ENCODE measurements at places on chromosomes 1 and 21.

DNA sequence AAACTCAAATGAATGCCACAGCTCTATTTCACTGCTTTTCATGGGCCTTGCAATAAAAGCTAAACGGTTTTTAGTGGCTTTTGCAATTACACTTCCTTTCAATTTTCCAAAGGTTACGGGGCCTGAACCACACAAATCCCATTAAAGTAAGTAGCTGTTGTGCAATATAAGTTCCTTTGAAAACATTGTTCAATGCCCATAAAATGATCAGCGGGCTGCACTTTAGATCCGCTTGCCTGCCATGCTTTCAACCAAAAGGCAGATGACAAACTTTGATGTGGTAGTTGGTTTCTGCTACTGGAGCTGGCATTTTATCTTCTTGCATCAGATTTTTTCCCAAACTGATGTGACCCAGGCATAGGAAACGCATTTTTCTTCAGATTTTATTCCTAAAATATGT lies 50.2 kb downstream of the PRRX1 start:
- no peak for DNase-seq

GRCh38 chr1:247119600-247120407 lies 15.6 kb upstream of the ZNF669 start:
- DNase-seq, result no peak

- no peak for DNase-seq
These were observed 1.1 kb upstream of the COL11A1 start for GRCh38 chr1:103109311-103109920.

DNA sequence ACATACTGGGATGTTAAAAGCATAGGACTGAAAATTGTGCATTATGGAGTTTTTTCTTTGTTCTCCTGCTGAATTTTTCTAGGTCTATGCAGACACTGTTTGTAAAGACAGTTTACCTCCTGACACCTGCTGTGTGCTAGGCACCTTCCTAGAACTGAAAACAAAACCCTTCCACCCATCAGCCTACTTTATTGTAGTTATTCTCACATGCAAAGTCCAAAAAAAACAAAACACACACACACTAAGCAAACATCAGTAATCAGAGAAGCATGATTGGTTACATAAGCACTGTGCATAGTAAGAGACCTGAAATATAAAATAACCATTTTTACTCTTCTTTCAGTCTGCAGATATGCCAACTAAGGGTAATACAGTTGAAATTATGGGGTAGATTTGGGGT lies 195.1 kb downstream of the CRB1 start:
- no peak for DNase-seq

DNA sequence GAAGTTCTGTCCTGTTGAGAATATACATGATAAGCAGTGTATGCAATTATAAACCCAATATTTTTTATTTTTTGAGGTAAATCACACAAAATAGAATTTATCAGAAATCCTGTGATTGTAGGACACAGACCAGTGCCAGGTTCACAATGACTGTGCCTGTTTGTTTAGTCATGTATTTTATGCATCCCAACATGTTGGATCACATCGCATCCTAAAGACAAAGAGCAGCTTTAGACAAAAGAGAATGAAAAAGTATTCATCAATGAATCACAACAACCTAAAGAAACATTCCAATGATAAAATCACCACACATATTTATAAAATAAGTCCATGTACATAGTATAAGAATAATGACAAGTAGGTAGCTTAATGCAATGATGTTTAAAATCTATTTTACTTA lies 53.2 kb upstream of the LRRC8D start:
- DNase-seq, result no peak

GRCh38 chr1:145926686-145927062 lies 610 bp downstream of the RBM8A start:
- no peak for DNase-seq

DNA sequence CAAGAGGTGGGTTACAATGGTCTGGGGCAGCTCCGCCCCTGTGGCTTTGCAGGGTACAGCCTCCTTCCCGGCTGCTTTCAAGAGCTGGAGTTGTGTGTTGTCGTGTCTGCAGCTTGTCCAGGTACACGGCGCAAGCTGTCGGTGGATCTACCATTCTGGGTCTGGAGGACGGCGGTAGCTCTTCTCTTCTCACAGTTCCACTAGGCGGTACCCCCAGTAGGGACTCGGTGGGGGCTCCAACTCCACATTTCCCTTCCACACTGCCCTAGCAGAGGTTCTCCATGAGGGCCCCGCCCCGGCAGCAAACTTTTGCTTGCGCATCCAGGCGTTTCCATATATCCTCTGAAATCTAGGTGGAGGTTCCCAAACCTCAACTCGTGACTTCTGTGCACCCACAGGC lies 12.3 kb upstream of the CDCP2 start:
- no peak for DNase-seq

DNA sequence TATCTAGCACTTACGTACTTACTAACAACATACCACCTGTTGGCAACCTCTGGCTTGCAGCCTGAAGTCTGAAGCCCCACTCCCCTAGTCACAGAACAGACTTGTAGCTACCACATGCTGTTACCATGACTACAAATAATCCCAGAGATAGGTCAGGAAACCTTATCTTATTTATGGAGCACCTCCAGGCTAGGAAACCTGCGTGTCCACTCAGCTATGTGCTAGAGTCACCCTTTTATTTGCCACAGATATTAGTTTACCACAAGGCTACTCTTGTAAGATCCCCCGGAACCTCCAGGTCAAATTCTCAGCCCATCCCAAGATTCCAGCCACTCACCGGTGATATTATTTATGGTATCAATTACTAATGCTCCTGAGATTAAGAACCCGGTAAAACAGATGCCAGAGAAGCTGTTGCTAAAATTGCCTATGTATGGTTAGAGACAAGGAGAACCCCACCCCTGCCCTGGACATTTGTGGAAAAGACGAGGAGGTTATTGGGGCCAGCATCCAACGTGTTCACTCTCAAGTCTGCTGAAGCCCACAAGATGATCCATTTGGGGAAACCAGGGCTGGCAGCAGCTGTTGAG lies 116.5 kb downstream of the TBX15 start:
- no peak for DNase-seq

GRCh38 chr1:231311720-231312431 lies 25.8 kb downstream of the EXOC8 start:
- DNase-seq, result no peak

DNA sequence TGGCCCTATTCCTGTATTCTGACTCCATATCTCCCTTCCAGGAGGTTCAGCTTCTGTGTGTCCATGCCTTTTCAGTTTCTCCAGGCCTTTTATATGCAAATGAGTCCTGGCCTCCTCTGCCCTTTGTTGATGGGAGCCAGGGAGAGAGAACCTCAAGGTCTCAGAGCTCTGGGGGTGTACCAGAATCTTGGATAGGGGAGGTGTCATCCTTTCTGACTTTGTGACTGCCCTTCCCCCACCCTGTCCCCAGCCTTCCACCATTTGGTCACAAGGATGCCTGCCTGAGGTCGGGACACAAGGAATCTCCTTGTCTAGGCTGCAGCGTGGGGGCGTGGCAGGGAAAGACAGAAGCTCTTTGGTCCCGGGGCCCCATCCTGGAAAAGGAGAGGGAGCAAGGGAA lies 18.6 kb downstream of the LURAP1 start:
- no peak for DNase-seq

Data from fibroblast of the conjunctiva (primary cell).